ENCODE measurements at places on chromosomes 1 and 21.

GRCh38 chr1:21703318-21703963 is 34.3 kb upstream of the RAP1GAP start:
- peak; percentile 83 for DNase-seq

GRCh38 chr1:63969441-63969901 is 195.7 kb downstream of the ROR1 start:
- no peak for DNase-seq

DNA sequence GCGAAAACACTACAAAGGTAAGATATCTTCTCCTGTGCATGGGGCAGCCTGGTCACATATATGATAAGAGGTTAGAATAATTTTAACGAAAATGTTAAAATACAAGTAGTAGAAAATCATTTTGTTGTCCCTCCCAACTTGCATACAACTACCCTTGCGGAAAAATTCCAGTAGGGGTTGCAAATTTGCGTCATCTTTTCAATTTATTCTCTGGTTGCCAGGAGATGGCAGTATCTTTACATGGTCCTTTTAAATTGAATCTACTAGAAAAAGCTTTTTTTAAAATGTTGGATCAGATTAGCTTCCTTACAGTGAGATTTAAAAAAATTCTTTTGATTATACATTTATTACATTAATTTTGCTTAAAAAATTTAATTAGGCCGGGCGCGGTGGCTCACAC is 10.9 kb downstream of the S100PBP start:
- peak; percentile 50 for DNase-seq

DNA sequence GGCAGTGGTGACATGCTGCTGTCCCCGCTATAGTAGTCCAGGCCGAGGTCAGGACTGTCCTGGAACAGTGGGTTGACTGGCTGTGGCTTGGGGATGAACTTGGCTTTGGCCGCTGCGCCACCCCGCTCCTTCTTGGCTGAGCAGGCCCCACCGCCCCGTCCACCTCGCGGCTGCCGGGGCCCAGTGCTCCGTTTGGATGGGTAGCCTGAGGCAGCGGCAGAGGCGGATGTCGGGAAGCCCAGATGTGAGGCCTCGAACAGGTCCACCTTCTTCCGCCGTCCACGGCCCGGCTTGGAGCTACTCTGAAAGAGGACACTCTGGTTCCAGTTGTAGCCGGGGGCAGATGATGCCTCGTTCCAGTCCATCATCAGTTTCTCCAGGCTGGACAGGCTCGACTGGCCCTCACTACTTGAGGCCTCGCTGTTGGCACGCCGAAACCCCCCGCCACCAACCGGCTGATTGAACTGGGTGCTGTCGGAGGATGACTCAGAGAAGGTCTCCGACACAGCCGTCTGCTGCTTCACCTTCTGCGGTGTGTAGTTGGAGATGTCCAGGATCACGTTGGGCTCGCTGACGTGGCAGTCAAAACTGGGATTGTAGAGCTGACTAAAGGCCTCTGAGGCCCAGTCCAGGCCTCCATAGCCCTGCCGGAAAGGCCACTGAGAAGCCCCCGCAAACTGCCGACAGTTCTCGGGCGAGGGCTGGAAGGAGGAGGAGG is 55.6 kb downstream of the AHDC1 start:
- DNase-seq = no peak

DNA sequence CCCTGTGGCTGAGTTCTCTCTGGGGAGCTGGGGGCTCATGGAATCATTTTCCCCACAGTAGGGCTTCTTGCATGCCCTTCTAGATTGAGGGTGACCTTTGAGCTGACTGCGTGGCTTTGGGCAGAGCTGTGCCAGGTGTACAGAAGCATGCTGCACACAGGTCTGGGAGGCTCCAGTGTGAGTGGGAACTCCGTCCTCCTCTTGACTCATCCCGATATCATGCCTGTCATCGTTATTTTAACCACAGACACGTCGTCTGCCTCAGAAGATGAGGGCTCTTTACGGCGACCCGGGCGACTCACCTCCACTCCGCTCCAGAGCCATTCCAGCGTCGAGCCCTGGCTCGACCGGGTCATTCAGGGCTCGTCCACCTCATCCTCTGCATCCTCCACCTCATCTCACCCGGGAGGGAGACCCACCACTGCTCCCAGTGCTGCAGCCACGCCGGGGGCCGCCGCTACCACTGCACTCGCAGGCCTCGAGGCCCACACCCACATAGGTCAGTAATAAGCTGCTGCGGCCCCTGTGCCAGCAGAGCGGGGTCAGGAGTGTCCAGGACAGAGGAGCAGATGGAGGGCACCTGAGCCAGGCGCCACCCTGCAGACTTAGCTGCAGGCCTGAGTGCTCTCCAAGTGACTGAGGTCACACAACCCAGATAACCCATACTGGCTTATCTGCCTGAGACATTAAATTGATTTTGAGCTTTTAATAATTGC is 39.8 kb downstream of the DIP2A start:
- DNase-seq = no peak

- DNase-seq = no peak
These were observed 109.9 kb downstream of the SPAG17 start for GRCh38 chr1:118075116-118075515.

- DNase-seq = no peak
These were observed 40.3 kb upstream of the LRRC8B start for GRCh38 chr1:89484092-89485038.

- DNase-seq = peak; percentile 97
These were observed 136.1 kb upstream of the HOOK1 start for GRCh38 chr1:59678493-59679228.

GRCh38 chr1:99737016-99737415 is 29.4 kb downstream of the FRRS1 start:
- peak; percentile 88 for DNase-seq

DNA sequence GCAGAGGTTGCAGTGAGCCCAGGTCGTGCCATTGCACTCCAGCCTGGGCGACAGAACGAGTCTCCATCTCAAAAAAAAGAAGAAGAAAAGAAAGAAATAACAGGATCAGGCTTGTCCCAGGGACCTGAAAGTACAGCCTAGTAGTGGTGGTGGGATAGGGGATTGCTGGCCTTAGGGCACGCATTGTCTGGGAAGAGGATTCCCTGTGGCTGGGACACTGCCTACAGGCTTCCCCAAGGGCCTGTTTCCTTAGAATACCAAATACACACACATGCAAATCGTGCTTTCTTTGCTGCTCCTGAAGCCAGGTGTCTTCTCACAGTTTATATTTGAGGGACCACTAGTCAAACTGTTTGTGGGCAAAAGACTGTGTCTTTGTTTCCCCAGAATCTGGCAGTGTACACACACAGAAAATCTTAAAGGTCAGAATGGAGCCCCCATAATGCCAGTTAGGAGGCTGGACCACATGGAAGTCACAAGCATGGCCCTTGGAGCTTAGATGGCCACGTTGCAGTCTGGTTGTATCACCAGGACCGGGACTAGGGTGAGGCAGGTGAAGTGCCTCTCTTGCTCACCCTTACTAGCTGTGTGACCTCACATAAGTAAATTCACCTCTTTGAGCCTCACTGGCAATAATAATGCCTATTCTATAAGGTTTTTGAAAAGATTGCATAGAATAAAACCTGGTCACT is 12.7 kb upstream of the ASAP3 start:
- DNase-seq = no peak

DNA sequence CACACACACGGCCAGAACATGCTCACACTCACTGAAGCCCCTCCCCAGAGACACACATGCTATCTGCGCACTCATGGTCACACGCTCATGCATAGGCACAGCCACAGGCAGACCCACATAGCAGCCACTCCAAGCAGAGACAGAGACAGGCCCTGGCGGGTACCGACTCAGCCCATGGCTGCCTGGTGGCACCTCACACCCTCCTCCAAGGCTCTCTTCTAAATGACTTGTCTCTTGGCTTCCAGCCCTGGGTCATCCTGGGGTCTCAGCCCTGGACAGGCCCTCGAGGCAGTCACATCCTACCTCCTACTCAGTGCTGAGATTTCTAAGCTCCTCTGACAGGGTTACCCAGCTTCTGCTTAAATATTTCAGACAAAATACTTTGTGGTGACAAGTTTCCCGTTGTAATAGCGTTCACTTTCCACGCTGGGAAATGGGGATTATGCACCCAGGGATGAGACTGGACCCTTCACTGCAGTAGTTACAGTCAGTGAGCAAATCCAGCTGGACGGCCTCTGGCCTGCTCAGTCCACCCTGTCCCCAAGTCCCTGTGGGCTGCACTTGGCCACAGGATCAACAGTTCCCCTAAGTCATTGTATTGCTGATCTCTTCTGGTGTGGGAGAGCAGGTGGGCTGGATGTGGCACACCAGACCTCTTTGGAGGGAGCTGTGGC is 2.9 kb upstream of the NFASC start:
- DNase-seq = no peak

GRCh38 chr1:26529655-26530409 is at the start of gene RPS6KA1:
Gene RPS6KA1 (plus strand): TSS chr1:26529761. CDS start chr1:26529921, 160 bp downstream.
- peak; percentile 75 for DNase-seq

GRCh38 chr1:152673016-152673415 is 2.1 kb upstream of the LCE2C start:
- DNase-seq = no peak

DNA sequence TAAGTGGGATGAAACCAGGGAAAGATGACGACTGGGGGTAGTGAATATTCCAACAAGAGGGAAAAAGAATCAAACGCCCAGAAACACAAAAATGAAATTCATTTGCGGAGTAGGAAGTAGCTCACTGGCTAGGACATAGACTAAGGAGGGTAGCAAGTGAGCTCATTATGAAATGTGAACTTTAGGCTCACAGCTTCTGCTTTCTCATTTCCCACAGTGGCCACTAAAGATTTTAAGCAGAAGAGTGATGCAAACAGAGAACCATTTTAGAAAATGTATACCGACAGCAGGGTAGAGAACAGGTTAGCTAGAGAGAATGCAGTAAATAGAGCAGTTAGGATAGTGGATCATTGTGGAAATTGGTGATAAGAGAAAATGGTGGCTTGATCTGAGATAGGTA is 3.5 kb downstream of the CD48 start:
- DNase-seq = no peak
